ENCODE measurements at places on chromosomes 6 and 20. TPM values are rescaled to one million over a fixed set of nuclear protein-coding genes. Genes with fewer than 3 reads are reported as not detected.
A peak's percentile ranks its signal among the peaks of the same experiment; 100 is the strongest.

DNA sequence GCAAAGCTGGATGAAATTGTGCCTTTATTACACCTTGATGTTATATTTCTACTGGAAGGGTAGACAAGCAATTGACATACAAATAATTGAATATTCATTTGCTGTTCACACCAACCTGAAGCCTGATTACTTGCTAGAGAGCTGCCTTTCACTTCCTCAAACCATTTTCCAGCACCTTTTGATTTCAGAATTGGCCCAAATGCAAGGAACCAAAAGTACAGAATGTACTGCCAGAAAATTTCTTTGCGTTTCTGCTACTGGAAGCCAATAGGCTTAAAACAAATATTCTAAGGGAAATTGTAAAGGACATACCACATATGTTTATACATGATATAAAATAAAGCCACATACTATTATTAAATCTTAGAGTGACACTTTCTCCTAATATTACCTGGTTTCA lies 94.5 kb downstream of the RFPL4B start:
- DNase-seq = no peak

GRCh38 chr6:43377710-43378229 lies 8.3 kb upstream of the ZNF318 start:
- no peak for DNase-seq

DNA sequence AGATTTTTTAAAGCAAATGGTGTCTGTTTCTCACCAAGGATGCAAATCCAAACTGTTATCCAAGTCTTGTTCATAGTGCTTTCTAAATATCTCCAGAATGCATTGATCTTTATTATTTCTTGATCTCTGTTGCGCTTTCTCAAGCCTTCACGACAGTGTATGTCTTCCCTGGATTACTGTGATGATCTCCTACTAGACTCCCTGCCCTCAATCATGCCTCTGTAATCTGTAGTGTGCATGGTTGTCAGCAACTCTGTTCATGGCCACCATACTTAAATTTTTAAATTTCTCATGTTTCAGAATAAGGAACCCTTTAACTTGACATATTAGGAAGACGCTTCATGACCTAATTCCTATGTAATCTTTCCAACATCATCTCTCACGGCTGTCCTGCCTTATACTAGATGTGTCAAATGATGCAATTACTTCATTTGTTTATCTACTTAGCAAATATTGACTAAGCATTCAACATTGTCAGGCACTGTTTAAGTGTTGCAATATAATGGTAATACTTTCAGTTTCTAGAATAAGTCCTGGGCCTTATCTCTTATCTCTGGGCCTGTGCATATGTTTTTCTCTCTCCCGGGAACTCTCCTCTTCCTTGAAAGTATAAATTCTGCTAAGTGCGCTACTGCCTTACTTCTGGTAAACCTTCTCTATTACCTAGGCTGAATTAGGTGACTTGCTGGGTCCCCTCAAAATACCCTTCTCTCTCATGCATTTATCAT lies 25.6 kb upstream of the AHI1 start:
- no peak for DNase-seq

- DNase-seq = no peak
Observed at GRCh38 chr6:29734046-29735018, 11.1 kb downstream of the HLA-F start.

DNA sequence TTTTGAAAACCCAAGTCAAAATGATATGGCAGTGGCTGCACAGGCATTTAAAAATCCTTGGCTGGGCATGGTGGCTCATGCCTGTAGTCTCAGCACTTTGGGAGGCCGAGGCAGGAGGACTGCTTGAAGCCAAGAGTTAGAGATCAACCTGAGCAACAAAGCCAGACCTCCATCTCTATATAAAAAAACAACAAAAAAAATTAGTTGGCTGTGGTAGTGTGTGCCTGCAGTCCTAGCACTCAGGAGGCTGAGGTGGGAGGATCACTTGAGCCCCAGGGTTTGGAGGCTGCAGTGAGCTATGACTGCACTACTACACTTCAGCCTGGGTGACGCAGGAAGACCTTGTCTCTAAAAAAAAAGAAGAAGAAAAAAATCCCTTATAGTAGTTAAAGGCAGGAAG lies 142.9 kb downstream of the MYB start:
- no peak for DNase-seq

GRCh38 chr6:166836785-166837718 lies 119.3 kb downstream of the RNASET2 start:
- DNase-seq = no peak

DNA sequence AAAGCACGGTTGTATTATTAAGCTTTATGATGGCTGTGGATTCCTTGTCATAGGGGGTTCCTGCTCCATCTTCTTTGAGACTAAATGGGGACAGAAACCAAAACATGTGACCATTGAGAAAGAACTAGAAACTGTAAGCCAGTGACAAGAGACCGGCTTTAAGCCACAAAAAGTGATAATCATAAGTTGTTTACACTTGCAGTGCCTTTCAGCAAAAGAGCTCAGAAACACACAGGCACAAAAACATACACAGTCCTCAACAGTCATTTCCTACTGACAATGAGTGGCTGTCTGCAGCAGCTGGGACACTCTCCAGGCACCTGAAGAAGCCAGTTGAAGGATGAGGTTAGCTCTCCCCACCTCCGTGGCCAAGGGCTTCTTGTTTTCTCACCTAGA lies 20.0 kb upstream of the UBE2J1 start:
- no peak for DNase-seq

DNA sequence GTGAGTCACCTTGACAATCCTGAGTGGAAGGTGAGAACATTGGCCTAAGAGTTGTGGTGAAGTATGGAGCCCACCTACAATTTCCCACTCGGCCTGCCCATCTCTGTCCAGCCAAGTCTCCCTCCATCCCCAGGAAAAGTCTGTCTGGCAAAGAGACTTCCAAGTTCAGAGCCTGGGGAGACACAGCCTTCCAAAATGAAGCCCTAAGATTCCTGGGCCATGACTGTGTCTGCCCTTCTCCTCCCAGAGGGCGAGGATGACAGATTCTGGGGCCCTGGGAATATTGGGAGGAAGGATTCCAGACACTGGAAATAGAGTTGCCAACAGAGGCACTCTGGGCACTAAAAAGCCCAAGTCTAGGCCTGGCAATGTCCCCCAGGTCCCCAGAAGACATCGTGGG lies 176.8 kb downstream of the NFATC2 start:
- DNase-seq = no peak

GRCh38 chr6:139418481-139419132 lies 44.2 kb upstream of the CITED2 start:
- DNase-seq = no peak

DNA sequence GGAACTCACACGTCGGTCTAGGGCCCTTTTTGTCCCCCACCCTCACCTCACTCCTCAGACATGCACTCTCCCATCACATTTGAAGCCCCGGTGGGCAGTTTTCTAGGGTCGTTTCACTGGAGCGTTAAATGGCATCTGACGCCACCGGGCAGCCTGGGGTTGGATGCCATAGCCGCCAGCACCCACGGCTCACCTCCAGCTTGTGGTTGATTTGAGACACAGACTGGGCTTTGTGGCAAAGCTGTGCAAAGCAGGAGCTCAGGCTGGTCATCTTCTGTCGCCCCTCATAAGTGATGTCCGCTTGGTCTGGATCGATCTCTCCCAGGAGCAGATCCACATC lies 530 bp downstream of the GOPC start:
- DNase-seq = no peak

- DNase-seq = peak; percentile 40
Observed at GRCh38 chr6:87832025-87832825, 130.2 kb upstream of the AKIRIN2 start.

GRCh38 chr20:32465092-32465900 lies 107.2 kb downstream of the ASXL1 start:
- peak; percentile 96 for DNase-seq

GRCh38 chr6:95519228-95520037 lies 57.9 kb upstream of the MANEA start:
- DNase-seq = no peak

- no peak for DNase-seq
Observed at GRCh38 chr6:129920103-129920798, 59.1 kb upstream of the TMEM244 start.

GRCh38 chr6:153044295-153044694 lies 41.8 kb upstream of the MTRF1L start:
- DNase-seq = no peak

DNA sequence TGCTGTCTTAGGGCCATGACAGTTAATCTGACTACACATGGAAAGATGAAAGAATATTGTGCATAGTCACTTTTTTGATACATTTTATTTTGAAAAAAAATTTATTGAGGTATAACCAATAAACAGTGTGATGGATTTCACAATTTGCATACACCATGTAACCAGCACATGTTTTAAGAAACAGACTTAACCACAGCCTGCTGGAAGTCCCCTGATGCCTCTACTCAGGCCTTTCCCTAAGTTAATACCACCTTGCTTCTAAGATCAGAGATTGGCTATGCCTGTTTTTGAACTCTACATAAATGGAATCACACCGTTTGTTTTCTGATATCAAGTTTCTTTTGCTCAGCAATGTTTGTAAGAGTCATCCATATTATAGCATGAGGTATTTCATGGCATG lies 136.3 kb downstream of the CFAP61 start:
- DNase-seq = no peak

GRCh38 chr6:111995404-111995803 lies 58.5 kb upstream of the CCN6 start:
- no peak for DNase-seq

DNA sequence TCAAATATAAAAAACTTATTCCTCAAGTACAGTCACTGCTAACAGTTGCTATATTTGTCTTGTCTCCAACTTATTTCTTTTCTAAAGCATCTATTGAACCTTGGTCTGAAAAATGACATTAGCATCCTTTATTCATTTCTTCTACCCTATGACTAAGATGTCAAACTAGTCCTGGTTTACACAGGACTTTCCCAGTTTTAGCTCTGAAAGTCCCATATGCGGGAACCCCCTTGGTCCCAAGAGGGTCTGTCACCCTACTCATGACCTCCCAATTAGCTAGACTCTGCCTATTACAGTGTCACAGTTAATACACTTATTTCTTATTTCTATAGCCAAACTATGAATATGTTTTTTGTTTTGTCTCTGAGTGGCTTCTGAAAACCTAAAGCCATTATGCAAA lies 37.1 kb downstream of the PLEKHG1 start:
- DNase-seq = no peak

DNA sequence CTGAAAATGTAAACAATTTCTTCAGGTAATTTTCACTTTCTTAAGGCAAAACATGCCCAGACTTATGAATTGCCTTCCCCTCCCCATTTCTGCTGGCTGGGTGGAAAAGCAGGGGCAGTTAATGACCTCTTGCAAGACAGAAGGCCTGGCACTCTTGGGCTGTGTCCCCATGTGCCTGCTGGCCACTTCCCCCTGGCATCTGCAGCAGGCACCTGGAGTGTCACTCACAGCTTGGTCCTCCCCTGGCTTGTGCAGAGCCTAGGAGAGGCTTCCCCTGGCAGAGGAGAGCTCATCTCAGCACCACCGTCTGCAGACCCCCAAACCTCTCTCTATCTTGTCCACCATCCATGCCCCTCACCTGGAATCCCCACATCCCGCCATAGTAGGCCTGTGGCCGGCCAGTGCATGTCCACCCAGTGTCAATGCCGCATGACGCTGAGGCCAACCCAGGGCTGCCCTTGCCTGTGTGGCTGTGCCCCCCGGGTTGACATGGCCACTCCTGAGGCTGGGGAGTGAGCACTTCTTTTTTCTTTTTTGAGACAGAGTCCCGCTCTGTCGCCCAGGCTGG lies 83.5 kb upstream of the SLC22A23 start:
- DNase-seq = no peak

DNA sequence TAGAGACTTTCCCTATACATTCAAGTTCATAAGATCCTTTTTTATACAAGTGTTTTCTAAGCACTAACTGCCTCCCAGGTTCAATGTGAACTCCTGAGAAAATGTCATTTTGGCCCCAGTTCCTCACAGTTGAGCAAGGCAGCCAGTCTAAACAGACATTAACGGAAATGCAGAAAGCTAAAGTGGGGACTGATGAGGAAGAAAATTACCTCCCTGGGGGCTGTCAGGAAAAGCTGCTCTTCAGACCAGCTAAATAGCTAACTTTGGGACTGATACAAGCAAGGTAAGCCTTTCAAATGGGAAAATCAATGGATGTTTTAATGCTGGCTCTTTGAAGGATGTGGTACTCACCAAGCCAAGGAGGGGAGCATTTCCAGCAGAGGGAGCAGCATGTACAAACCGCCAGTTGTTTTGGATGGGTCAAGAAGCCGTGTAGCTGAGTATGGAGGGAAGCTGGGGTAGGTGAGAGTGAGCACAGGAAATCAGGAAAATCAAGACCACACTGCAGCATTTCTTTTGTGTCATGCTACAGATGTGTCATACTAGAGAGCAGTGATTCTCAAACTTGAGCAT lies 180.8 kb upstream of the CHD6 start:
- DNase-seq = no peak

- no peak for DNase-seq
Observed at GRCh38 chr20:30949761-30950160, 307.7 kb upstream of the DEFB115 start.

DNA sequence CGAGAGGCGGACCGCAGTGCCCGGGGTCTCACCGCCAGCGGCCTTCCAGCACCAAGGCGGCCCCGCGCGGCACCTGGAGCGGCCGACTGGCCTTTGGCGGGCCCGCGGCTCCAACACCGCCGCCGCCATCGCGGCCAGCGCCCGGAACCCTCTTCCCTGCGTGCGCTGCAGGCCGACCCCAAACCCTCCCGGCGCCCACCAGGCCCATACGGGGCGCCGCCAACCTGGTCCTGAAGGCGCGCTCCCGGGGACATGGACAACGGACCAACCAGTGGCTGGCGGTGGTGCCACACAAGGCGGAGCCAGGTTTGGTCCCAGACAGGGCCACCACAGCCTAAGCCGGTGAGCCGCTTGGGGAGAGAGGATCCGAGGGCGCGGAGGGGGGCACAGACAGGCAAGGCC lies 1514.8 kb upstream of the DEFB115 start:
- DNase-seq = no peak

MUC21 gene
- polyA plus RNA-seq = not detected

CST5 gene
- polyA plus RNA-seq = not detected

UQCC2 gene
- 189 TPM for polyA plus RNA-seq

FAXC gene
- polyA plus RNA-seq = 3.3 TPM

CD93 gene
- 9.9 TPM for polyA plus RNA-seq

EDN3 gene
- polyA plus RNA-seq = not detected

SLC35D3 gene
- polyA plus RNA-seq = not detected

NECAB3 gene
- polyA plus RNA-seq = 35.6 TPM

SPATS1 gene
- polyA plus RNA-seq = not detected

KIAA0408 gene
- 0.47 TPM for polyA plus RNA-seq
